ENCODE measurements at places on chromosomes 7 and 10.

- peak; percentile 30 for DNase-seq
Observed at GRCh38 chr7:29370531-29371314, 176.1 kb downstream of the CHN2 start.

- DNase-seq = no peak
Observed at GRCh38 chr7:45163692-45164052, 6.1 kb downstream of the RAMP3 start.

- no peak for DNase-seq
Observed at GRCh38 chr7:6409944-6410693, 37.6 kb downstream of the DAGLB start.

DNA sequence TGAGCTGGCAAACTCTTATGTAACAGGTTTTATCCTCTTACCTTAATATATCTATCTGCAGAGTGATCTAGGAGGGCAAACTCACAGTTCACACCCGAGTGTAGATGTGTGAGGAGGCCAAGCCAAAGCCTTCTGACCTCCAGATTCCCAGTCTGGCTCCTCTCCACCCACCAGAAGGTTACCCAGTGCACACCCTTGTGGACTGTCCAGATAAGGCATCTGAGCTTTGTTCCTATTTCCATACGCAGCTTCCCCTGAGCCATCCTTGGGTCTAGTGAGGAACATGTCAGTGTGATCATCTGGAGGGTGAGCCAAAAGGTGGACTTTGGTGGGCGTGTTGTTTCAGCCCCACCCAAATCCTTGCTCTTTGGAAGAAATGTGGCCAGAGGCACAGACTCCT lies 203.0 kb upstream of the MEOX2 start:
- DNase-seq = peak; percentile 50

GRCh38 chr10:57898231-57898630 lies 369.5 kb downstream of the IPMK start:
- DNase-seq = no peak

DNA sequence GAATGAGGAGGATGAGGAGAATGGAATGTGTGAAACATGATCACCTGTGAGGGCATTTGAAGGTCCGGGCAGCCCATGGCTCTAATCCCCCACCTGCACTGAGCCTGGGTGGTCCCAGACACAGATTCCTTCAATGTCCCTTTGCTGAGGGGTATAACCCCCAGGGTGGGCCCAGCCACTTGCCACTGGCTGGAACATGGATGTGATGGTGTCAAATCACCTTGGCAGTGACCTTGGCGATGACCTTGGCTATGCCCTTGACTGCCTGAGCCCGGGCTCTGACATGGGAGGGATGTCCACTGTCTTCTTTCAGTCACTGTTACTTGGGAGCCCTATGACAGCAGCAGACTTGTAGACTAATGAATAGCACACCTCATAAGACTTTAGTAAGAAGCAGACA lies 44.0 kb downstream of the PRKCQ start:
- no peak for DNase-seq

DNA sequence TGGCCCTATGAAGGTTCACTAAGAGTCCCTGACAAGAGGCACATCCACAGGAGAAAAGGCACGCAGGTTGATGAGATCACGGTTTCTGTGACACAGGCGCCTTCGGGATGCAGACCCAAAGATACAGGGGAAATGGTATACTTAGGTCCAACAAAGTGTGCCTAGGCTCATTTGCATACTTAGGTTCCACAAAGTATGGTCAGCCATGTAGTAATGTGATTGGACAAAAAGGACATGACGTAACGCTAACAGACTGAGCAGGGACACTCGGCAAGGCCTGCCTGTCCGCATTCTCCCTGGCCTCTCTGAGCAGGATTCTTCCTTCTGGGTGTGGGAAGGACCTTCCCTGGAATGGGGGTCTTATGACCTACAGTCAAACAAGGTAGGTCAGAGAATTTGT lies 190.6 kb downstream of the CELF2 start:
- no peak for DNase-seq

DNA sequence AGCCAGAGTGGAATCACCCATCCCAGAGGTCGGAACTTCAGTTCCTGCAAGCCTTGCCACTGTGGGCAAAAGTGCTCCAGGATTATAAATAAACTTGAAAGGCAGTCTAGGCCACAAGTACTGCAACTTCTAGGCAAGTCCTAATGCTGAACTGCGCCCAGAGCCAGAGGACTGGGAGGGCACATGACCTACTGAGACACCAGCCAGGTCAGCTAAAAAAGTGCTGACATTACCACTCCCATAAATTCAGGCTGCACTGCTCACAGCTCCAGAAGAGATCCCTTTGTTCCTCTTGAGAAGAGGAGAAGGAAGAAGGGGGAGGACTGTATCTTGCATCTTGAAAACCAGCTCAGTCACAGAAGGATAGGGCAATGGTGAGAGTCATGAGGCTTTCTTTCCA lies 1084.1 kb upstream of the PHF14 start:
- no peak for DNase-seq

DNA sequence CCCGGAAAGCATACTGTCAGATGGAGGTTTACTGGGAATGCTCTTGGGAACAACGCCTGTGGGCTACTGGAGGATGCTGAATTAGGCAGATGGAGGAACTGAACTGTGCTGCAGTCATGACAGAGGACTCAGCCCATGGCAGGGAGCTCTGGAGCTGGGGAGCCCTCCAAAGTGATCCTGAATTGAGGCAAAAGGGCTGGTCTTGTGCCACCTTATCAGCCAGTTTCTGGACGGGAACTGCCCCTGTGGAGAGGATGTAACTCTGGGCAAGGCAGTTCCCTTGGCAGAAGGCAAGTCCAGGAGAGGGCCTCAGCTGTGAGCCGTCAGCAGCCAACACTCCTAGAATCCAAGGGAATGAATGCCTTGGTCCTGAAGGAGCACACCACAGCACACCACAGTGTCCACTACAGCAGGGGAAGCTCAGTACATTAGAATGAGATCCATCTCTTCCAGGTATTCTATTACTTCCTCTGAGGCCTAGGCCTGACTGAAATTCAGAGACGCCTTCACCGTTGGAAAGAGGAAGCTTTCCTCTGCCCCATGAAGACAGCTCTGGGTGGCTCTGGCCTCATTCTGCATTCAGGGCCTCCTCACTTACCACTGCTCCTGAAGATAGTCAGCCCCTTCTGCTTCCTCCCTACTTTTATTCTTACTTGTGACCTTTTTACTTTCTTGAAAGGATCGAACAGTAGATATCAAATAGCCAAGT lies 139.6 kb upstream of the GPR26 start:
- peak; percentile 55 for DNase-seq

- no peak for DNase-seq
Observed at GRCh38 chr10:77299320-77299719, 338.3 kb downstream of the KCNMA1 start.

GRCh38 chr10:52642208-52642607 lies 130.4 kb downstream of the MBL2 start:
- DNase-seq = no peak

- peak; percentile 90 for DNase-seq
Observed at GRCh38 chr7:106126170-106126938, 14.2 kb upstream of the SYPL1 start.

DNA sequence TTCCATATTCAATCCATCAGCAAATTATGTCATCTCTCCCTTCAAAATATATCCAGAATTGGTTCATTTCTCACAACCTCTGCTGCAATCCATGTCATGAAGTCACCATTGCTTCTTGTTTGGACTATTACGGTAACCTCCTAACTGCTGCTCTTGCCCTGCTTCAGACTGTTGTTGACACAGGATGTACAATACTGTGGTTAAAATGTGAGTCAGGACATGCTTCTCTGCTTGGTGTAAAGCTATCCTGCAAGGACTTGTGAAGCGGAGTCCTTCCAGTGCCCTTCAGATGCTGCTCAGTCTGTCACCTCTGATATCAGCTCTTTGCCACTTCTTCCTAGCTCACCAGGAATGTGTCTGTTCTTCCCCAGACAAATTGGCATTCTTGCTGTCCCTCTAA lies 10.4 kb upstream of the NXPH1 start:
- DNase-seq = no peak

- DNase-seq = no peak
Observed at GRCh38 chr10:51468424-51468823, 231.0 kb downstream of the CSTF2T start.

GRCh38 chr10:716821-717220 lies 27.4 kb upstream of the DIP2C start:
- DNase-seq = peak; percentile 1

- DNase-seq = no peak
Observed at GRCh38 chr10:131277278-131277677, 34.2 kb downstream of the TCERG1L start.

GRCh38 chr10:68249297-68249696 lies 17.4 kb upstream of the ATOH7 start:
- no peak for DNase-seq

DNA sequence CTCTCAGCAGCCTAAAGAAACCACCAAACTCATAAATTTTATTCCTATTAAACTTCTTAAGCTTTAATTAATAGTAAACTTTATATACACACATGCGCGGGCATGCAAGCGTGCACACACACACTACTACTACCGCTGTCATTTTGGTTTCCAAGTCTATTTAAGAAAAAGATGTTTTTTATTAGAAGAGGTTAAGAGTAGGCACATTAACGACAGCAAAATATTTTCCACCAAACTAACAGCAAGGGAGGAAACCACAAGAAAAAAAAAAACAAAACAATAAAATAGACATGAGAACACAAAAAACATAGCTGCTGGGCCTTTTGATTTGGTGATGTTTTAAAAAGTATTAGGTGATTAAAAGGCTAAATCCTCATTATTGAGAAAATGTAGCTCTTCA lies 28.6 kb downstream of the RTKN2 start:
- DNase-seq = no peak

- DNase-seq = no peak
Observed at GRCh38 chr10:70234668-70235447, 1.6 kb upstream of the PPA1 start.

DNA sequence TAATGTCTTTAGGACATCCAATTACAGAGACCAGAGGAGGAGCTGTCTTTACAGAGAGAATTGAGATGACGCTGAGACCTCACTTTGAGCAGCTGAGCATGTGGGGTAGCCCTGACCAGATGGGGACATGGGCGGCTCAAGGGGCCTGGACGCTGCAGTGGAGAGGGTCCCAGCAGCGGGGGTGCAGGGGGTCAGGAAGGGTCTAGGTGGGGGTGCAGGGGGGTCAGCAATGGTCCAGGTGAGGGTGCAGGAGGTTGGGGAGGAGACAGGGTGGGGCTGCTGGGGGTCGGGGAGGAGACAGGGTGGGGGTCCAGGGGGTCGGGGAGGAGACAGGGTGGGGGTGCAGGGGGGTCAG lies 43.2 kb upstream of the CFAP46 start:
- no peak for DNase-seq

DNA sequence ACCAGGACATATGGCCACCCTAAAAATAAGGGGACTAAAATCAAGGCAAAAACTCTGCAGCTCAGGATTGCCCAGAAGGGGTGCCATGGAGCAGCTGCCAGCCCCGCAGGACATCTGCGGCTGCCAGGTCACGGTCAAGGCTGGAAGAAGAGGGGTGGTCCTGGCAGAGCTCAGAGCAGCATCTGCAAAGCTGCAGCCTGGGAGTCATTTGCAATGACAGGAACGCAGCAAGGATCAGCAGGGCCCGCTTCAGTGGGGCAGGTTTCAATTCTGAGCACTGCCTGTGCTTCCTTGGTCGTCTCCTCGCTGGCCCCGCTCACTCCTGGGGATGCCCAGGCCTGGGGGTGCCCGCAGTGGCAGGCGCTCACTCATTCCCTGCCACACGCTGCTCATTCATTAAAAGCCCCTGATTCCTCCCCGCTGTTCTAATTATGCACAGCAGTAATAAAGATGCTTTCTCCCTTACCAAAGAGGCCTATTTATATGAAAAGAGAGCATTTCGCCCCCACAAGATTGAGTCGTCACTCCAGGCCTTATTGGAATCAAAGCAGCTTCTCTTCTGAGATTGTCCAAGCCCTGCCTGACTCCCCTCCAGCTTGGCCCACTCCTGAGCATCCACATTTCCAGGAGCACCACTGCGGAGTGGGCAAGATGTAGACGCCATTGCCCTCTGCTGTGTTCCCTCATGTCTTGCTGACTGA lies 4.6 kb downstream of the HSPA12A start:
- DNase-seq = no peak

- no peak for DNase-seq
Observed at GRCh38 chr10:76543655-76544054, 1094.0 kb downstream of the KCNMA1 start.

GRCh38 chr10:86354761-86355540 lies 11.6 kb downstream of the GRID1 start:
- DNase-seq = peak; percentile 91

GRCh38 chr7:48938539-48939295 lies 14.4 kb downstream of the CDC14C start:
- no peak for DNase-seq

- no peak for DNase-seq
Observed at GRCh38 chr10:77825965-77826364, 100.6 kb downstream of the DLG5 start.

- DNase-seq = no peak
Observed at GRCh38 chr7:55521512-55521911, 50.8 kb downstream of the VOPP1 start.

GRCh38 chr10:93206652-93207051 lies 133.0 kb downstream of the CYP26A1 start:
- no peak for DNase-seq

DNA sequence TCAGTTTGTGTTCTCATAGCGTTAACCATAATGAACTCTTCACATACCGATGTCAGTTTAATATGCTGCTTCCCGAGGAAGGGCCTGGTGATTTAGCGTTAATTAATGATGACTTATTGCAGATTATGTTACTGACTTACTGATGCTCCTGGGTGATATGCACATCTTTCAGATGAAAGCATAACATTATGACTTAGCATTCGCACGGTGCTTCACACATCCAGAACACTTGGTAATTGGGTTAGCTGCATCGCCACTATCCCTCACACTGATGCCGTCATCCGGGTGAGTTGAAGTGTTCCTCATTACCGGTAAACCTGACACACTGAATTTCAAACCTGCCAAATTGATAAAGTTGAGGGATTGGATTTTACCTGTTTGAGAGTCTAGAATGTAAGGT lies 239.0 kb upstream of the PODXL start:
- no peak for DNase-seq

GRCh38 chr10:6074489-6075301 lies 12.5 kb upstream of the IL2RA start:
- DNase-seq = peak; percentile 46

GRCh38 chr10:62893036-62893435 lies 76.9 kb upstream of the EGR2 start:
- DNase-seq = no peak

All from suppressor macrophage (primary cell).